ENCODE measurements at places on chromosomes 4 and X. TPM values are rescaled to one million over a fixed set of nuclear protein-coding genes. Genes with fewer than 3 reads are reported as not detected.

GRID2 gene
- polyA plus RNA-seq = not detected

GRCh38 chrX:136827026-136827425, 46.3 kb upstream of the ARHGEF6 start:
- peak; percentile 62 for DNase-seq

NSDHL gene
- 22.5 TPM for polyA plus RNA-seq

CRMP1 gene
- polyA plus RNA-seq = 6.6 TPM

GRCh38 chrX:13198056-13198761, 121.6 kb downstream of the ATXN3L start:
- DNase-seq = peak; percentile 25

- DNase-seq = no peak
Observed at GRCh38 chrX:97858592-97858991, 974.9 kb downstream of the RPA4 start.

DNA sequence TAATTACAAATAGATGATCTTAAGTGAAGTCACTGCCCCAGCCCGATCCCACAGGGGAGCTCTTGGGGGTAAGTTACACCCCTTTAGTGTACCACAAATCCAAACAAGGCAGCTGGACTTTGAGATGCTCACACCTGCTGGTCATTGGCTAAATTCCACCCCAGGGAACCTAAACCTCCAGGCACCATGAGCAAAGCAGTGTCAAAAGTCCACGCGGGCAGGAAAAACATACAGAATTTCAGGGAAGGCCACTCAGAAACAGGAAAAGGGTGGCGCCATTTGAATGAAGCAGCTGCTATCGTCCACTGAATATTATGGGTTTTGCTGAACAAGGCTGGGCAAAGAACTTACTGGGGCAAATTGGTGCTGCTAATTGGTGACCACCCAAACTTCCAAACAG, 30.9 kb downstream of the SUPT20HL1 start:
- DNase-seq = no peak

- no peak for DNase-seq
Observed at GRCh38 chrX:49129427-49129826, 5.9 kb upstream of the GPKOW start.

PLP2 gene
- polyA plus RNA-seq = 222 TPM

MAGEE1 gene
- 0.57 TPM for polyA plus RNA-seq

PAGE1 gene
- polyA plus RNA-seq = not detected

- peak; percentile 2 for DNase-seq
Observed at GRCh38 chr4:39255871-39256270, 73.5 kb downstream of the WDR19 start.

DNA sequence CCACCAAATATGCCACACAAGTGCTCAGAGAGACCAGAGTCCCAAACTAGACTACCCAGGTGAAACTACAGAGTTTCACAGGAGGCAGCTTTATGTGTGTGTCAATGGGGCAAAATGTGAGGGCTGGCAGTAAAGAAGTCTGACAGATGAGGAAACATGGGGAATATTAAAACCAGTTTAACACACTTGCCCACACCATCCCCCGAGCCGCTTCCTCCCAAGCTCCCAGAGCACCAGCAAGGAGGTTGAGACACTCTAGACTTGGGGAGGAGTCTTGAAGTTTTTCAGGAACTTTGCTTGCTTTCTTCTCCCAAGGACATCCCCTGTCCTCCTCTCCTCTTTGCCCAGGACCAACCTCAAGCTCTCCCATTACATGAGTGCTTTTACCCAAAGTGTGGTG, 94.7 kb upstream of the SPRY1 start:
- DNase-seq = no peak

DNA sequence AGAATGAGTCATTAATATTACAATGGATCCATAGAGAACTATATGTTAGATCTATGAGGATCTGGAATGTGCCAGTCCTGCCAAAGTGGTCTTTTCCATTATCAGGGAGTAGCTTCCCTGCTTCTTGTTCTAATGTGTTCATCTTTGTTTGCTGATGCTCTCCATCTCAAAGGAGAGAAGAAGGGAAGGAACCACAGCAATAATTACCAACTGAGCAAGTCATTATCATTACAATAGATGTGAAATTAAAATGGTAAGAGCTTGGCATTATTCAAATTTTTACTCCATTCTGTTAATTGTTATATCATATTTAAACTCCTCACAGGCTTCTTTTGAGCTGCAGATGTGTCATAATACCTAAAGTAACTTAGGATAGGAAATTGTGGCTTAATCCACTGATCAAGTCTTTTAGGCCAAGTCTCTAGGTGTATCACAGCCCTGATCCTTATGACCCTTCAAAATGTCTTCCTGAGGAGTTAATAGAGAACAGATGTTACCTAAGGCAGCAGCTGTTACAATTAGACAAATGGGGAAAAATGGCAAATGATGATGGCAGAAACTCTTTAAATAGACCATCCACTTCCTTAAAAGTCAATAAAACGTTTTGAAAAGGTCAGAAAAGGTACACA, 1492.7 kb upstream of the IGFBP7 start:
- DNase-seq = no peak

IL1RAPL1 gene
- polyA plus RNA-seq = not detected

ETDA gene
- polyA plus RNA-seq = not detected

DNA sequence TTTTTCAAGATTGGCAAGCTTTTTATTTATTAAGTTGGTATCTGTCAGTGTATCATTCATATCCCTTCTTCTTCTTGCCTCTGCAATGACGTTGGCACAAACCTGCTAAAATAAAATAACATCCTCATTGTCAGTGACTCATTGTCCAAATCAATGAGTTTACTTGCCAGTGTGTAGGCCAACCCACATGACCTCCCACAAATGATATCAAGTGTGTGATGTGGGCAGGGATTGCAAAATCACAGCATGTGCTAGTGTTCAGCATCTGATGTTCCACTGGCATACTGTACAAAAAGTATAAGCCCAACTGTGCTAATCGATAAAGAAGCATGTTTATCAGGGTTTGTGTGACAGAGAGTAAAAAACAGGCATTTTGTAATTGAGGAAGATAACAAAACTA, 25.5 kb downstream of the GPAT3 start:
- no peak for DNase-seq

GRCh38 chr4:141229408-141230101, 8.9 kb downstream of the ZNF330 start:
- DNase-seq = no peak

DNA sequence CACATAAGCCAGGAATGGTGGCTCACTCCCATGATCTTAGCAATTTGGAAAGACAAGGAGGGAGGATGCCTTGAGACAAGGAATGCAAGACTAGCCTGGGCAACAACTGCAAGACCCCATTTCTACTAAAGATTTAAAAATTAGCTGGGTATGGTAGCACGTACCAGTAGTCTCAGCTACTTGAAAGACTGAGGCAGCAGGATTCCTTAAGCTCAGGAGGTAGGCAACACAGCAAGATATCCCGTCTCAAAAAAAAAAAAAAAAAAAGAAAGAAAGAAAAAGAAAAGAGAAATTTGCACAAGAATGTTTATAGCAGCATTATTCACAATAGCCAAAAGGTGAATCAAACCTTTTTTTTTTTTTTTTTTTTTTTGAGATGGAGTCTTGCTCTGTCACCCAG, 29.7 kb downstream of the PDS5A start:
- DNase-seq = no peak

WAS gene
- 14.7 TPM for polyA plus RNA-seq

DNA sequence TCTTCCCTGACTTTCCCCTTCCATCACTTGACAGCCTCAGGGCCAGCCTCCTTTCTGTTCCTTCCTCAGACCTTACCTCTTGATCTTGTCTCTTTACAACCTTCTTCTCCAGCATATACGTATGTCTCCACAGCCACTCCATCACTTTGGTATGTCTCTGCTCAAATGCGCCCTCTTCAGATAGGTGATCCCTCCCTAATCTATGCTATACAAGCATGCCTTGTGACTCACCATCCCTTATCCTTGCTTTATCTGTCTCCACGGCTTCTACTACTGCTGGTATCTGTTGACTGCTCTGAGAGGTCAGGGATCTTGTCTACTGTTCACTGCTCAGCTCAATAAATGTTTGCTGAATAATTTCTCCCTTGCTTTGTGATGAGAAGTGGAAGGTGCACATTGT, 9.0 kb downstream of the ARAP2 start:
- no peak for DNase-seq

GRCh38 chrX:17413228-17413627, 38.2 kb downstream of the NHS start:
- no peak for DNase-seq

SUPT20HL2 gene
- not detected for polyA plus RNA-seq

- no peak for DNase-seq
Observed at GRCh38 chr4:63563288-63564014, 845.8 kb downstream of the TECRL start.

PF4V1 gene
- not detected for polyA plus RNA-seq

DNA sequence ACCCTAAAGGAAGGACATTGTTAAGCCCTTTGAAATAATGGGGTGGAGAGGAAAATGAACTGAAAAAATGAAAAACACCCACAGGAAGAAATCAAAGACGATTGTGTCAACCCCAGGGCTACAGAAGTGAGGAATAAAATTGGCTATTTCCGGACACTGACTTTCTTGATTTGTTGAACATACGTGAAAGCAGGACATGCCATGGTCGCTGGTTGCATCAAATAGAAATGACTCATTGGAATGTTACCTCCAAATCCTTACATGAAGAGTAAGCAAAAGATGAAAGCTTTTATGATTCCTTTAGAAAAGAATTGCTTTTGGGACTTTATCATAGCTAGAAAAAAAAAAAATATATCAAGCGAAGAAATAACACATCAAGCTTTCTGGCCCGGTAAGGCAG, 75.3 kb downstream of the DCUN1D4 start:
- DNase-seq = no peak

GAGE12D gene
- not detected for polyA plus RNA-seq

CEP135 gene
- polyA plus RNA-seq = 3.8 TPM

ZFP92 gene
- 0.69 TPM for polyA plus RNA-seq

GRCh38 chrX:19005909-19006308, 22.0 kb upstream of the PHKA2 start:
- DNase-seq = no peak

CXorf65 gene
- 2.6 TPM for polyA plus RNA-seq

DNA sequence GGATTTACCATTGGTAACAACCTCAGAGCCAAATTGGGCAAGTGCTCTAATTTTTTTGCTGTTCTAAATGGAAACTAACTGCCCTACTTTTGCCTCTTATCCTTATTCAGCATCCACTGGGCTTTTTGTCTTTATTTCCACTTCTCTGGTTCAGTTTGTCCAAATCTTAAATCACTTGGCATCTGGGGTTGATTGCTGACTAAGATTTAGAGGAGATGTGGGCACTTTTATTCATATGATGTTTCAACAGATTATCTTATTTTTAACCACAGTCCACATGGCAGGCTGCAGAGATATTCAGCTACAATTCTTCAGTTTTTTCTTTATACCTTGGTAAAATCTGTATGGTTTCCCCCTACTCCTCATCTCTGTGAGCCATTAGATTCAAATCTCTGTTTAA, 1161.4 kb upstream of the PCDH7 start:
- DNase-seq = no peak

GRCh38 chrX:40201329-40201885, 103.6 kb upstream of the BCOR start:
- DNase-seq = no peak

DNA sequence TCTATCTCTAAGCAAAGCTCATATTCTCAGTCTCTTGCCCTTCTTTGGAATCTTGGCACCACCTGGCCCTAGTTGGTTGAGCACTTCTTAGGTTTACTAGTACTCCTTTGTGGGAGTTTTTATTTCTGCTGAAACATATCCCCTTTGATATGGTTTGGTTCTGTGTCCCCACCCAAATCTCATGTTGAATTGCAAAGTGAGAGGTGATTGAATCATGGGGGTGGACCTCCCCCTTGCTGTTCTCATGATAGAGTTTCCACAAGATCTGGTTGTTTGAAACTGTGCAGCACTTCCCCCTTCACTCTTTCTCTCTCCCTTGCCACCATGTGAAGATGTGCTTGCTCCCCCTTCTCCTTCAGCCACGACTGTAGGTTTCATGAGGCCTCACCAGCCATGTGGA, 22.2 kb upstream of the SYNPO2 start:
- DNase-seq = no peak

GRCh38 chr4:14336656-14337055, 665.6 kb upstream of the CPEB2 start:
- no peak for DNase-seq

GRCh38 chrX:23901060-23901459, 6.7 kb downstream of the APOO start:
- DNase-seq = no peak

BST1 gene
- polyA plus RNA-seq = 4.1 TPM

- no peak for DNase-seq
Observed at GRCh38 chr4:32745351-32745750, 2025.2 kb downstream of the PCDH7 start.

DNA sequence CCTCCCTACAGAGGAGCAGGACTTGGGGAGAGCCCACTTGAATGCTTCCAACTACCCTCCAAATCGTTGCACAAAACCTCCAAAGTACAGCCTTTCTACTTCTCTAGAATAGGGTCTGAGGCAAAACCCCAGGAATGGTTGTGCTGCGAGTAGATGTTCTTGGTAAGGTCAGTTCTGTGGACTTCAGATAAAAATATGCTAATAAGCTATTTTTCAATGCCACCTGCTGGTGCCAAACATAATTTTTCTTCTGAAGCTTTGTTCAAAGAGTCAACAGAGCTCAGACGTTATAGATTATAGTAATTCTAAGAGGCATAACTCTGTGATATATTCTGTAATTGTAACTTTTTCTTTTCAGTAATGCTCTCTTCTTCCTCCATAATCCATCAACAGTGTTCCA, 425.7 kb downstream of the GPAT3 start:
- no peak for DNase-seq

All from lung (tissue), 17 donors.